DMS79 (cell line): ENCODE measurements at places on chromosomes 3 and 15.

DNA sequence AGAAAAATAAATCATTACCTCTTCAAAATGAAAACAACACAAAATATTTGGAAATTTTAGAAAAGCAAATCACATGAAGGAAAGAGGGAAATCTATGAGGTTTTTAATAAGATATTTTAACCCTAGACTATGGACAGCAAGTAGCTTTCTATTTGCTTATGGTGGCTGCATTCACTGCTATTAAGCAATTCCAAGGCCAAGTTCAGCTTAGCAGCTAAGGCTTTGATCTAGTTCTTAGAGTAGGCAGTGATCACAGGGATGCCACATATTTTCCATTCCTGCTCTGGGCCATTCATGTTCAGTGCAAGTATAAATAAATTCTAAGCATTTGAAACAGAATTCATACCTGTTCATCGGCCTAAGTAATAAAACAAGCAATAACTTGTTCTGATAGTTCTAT lies 235.3 kb downstream of the CDIN1 start:
- no peak for DNase-seq

DNA sequence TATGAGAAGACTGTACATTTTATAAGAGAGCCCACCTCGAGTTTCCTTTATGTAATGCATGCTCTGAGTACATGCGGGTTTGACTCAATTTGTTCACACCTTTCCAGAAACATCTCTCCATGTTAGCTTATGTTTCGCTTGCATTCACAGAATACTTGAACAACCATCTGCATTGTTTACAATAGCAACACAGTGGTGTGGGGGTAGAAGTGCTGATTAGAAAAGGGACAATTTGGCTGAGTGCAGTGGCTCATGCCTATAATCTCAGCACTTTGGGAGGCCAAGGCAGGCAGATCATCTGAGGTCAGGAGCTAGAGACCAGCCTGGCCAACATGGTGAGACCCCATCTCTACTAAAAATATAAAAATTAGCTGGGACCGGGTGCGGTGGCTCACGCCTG lies 60.9 kb downstream of the NCEH1 start:
- no peak for DNase-seq

- no peak for DNase-seq
Observed at GRCh38 chr15:26103002-26103404, 239.9 kb upstream of the ATP10A start.

DNA sequence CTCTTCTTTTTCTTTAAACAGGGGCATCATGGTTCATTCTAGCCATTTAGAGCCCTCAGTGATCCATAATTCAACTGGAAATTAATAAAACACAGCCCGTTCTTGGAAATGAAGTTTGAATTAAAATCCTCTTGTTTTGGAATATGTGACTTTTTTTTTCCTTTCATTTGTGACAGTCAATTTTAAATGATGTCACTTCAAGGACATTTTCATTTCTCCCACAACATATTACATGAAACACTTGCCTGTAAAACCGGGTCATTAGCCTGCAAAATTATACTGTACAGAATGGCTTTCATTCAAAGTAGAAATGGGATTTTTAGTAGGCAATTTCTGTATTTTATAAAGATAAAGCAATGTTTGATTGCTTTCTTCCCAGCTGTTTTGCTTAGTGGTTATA lies 789 bp upstream of the SEMA6D start:
- DNase-seq, result no peak

- no peak for DNase-seq
Observed at GRCh38 chr15:74044267-74045110, 37.9 kb downstream of the GOLGA6A start.

DNA sequence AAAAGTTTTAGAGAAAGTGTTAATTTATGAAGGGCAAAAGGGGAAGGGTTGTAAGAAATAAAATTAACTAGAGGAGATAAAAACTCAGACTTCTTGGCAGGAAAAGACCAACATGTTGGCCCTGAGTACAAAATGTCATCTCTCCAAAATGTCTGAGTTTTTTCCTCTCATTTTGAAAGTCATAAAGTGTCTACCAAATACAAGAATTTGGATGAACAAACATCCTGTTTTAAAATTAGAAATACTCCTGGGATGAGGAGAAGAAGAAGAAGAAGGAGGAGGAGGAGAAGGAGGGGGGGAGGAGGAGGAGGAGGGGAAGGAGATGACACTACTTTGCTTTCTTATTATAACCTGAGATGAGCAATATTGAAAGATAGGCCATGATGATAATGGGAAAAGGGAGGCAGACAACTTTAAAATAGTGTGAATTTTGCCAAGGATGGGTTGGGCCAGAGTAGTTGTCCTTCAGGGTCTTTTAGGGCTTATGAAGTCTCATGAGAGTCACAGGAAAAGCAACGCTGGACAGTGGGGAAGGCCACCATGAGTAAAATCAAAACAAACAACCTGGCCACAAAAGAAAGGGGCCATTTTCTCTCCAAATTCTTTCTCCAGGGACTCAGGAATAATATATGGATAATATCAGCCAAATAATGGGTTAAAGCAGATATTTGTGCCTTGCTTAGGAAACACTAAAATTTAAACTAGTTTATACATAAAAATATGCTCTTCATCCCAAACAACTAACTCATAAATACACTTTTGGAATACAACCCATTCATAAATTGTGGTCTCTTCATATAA lies 632.9 kb downstream of the EPHA3 start:
- DNase-seq, result no peak

- no peak for DNase-seq
Observed at GRCh38 chr3:30618526-30618925, 12.1 kb downstream of the TGFBR2 start.

DNA sequence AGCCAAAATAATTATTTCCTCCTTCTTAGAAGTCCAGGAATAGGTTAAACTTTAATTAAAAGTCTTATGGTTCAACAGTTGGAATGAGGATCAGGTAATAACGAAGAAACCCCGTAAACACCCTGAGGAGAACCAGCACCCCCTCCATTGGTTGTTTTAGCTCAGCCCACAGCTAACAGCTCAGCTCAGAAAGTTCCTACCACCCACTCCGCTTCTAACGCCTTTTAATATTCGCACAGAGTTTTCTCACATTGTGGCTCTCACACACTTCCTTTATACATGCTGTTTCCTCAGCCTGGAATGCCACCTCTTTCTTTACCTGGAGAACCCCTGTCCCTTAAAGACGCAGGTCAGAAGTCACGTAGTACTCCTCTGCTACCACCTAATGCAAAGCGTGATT lies 17.0 kb downstream of the CX3CR1 start:
- no peak for DNase-seq

GRCh38 chr15:101108461-101108775 lies 143.4 kb downstream of the CHSY1 start:
- DNase-seq, result no peak

DNA sequence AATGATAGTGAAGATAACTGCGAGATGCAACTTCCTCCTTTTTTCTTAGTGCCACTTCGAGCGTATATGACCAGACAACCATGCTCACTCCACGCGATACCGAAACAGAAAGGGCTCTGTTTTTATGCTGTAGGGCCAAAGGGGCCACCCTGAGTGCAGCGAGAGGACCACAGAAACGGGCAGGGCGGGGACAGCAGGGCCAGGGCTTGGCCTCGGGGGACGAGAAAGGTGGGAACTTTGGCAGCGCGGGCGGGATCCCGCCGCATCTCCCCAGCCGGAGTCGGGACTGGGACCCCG lies 483 bp downstream of the VPS13C start:
- DNase-seq, result no peak

DNA sequence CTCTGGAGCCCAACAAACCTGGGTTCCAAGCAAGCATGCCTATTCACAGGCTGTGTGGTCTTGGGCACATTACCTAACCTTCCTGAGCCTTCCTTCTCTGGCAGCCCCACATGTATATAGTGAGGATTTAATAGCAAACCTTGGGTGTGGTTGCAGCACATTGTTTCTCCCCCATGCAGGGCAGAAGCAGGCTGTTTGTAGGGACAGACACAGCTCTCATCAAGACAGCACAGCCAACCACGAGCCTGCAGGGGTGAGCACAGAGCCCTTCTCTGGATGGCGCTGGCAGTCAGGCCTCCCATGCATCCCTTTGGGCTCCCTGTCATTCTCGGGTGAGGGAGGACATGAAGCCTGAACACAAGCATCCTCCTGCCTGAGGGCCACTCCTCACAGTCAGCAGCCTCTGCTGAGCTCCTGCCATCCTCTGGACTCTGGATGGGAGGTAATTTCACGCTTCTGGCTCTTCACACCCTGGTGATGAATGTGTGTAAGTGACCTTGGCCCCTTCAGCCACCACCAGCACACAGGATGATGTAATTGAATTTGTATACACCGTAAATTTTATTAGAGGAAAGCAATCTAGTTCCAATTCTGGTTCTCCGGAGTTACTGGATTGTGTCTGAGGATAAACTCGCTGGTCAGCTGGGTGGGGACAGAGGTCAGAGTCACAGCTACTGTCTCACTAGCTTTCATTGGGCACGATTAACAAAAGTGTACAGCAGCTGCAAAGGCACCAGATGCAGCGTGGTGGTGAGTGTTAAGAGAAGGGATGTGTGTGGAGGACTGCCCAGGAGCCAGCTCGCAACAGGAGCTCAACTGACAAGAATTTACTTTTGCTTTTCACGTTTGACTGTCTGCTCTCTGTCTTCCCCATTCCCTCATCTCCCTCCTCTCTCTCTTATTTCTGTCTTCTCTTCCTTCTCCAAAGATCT lies 118.1 kb downstream of the CLSTN2 start:
- peak; percentile 62 for DNase-seq

DNA sequence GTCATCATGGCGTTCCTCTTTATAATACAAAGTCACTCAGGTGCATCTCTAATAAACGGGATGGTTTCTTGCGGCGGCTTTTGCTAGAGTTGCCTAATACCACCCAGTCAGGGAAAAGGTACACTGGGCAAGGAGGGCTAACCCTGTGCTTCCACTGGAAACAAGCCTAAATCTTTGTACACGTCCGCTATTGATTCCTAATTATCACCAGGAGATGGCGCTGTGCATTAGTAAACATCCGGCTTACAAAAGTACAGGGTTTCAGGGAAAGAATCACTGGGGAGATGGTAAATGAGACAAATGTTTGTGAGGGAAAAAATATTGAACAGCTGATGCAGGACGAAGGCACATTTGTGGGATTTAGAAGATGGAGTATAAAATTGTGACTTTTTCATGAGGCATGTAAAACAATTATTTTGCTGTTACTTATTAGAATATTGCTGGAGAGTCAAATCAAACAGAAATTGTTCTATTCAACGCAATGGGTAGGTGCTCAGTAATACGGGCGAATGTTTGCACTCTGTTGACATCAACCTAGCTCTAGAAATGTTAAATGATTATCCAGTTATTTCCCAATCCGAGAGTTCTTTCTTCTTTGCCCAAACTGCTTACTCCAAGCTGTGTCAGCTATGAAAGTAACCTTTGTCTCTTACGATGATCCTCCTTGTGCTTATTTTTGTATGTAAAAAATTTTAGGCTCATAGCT lies 50.6 kb downstream of the GMNC start:
- no peak for DNase-seq

- DNase-seq, result no peak
Observed at GRCh38 chr3:38047896-38048295, 8.9 kb downstream of the DLEC1 start.

DNA sequence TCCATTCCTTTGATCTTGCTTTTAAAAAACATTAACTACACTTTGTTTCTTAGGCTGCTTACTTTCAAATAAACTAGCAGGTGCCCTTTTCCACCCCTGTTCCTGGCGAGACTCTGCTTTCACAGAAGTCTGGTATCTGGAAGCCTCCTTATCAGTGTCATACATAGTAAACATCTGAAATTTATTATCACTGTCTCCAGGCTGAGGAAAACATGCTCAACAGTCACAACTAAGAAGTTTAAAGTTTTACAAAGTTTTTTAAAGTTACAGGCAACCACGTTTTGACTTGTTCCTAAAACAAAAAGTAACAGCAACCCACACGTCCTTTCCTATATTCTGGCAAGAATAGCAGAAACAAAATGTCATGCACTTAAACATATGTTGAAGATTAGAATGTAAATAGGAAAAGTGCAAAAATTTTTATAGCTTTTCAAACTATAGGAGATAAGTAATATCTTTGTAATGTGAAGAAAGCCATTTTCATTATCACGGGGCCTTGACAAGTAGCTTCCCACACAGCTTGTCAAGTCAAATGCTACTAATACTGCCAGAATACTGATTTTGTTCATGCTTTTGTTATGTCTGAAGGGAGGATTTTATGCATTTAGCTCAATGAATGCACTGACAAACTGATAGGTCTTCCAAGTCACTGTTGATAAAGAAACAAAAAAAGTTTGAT lies 275.2 kb upstream of the KCNMB2 start:
- no peak for DNase-seq

- no peak for DNase-seq
Observed at GRCh38 chr3:126982126-126982470, 817 bp upstream of the PLXNA1 start.

GRCh38 chr15:93324186-93324975 lies 235.4 kb upstream of the RGMA start:
- no peak for DNase-seq

DNA sequence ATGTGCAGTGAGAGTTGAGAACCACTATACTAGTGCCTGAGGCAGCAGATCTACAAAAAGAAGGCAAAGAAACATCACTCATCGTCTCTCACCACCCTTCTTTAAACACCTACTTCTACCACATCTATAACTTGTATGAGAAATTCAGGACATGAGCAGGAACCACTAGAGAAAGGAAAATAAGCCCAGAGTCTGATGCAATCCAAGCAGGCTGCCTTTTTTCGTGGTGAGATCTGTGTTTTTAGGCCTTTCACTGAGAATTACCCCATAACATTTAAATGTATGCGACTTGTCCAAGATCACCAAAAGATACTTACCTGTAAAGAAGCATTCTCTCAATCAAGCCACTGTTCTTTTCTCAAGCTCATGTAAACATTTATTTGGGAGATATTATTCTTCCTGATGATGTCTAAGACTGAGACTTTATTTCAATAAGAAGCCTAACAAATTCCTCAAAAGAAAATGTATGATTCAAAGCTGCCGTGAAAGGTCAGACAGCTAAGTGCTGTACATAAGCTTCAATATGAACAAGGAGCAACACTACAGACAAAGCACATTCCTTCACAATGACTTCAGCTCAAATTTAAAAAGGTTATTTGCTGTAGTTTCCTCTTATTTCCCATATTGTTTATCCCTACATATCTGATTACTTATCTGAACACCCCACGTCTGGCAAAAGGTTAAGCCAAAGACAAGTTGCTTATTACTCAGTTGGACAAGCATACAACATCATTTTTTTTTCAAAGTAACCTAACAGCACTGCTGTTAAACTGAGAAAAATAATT lies 16.5 kb downstream of the SPICE1 start:
- no peak for DNase-seq

DNA sequence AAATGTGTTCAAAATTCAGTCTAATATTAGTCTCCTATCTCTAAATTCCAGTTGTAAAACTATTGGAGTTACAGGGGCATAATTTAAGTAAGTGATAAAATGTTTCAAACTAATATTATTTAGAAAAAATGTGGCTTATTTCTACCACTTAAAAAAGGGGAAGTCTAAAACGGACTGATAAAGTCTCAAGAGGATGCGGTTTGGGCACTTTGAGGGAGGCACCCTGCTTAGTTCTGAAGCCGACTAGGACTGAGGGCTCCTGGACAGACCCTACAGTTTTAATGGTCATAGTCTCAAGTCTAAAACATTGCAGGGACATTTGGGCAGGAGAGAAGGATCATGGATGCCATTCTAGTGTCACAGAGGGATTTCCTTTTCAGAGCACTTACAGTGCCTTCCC lies 566.3 kb downstream of the NR2F2 start:
- DNase-seq, result no peak

GRCh38 chr3:127786353-127787070 lies 35.8 kb downstream of the MGLL start:
- DNase-seq, result peak; percentile 91
